T follicular helper cell (primary cell): ENCODE measurements at places on chromosomes 5 and 9.

DNA sequence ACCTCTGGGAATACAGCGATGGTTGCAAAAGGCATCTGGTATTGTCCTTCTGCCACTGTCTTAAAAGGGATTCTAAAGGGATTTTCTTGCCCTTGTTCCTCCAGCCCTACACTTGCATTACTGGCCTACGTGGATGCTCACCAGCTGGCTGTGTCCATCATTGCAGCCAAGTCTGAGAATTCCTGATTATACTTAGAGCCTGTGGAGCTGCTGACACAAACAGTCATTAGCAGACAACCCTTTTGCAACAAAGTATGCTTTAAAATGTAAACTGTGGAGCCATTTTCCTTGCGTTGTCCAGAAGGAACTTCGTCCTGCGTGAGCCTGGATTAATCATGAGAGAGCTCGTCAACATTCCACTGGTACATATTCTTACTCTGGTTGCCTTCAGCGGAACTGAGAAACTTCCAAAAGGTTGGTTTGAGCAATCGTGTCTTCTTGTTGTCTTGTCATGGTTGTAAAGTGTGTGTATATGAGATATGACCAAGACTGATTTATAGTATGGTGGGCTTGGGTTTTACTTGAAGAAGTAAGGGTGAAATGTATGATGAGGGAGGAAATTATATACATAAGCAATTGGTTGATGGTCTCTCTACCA, at the start of gene MUSK:
TSS of gene MUSK (plus strand) at position 222 of the 598 bp plus-strand sequence. CDS start at position 336, 114 bp downstream.
- no peak for DNase-seq

DNA sequence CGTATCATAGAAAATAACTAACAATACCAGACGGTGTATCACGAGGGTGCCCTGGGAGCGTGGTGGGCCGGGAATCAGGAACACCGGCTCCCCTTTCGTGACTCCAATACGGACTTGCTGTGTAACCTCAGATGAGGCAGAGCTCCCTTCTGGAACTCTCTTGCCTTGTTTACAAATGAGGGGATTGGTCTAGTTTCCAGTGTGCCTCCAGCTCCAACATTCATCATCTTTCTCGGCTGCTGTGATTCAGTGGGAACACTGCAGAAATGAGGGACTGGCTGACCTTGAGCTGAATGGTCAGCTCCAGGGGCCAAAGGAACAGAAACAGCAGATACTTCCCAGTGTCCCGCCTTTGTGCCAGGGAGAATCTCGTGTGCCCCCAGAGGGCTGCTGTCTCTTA, 22.6 kb upstream of the TGFBI start:
- DNase-seq = no peak

DNA sequence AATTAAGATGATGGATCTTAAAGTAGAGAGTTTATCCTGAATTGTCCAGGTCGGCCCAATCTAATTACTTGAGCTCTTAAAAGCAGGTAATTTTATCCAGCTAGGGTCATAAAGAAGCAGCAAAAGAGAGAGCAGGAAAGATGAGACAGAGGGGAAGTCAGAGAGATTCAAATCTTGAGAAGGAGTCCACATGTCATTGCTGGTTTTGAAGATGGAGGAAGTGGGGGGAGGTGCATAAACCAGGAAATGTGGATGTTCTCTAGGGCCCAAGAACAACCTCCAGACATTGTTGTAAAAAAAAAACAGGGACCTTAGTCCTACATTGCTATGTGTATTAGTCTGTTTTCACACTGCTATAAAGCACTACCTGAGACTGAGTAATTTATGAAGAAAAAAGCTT, 66.4 kb downstream of the SLCO4C1 start:
- DNase-seq = no peak

GRCh38 chr9:18617759-18618158, 143.8 kb downstream of the ADAMTSL1 start:
- no peak for DNase-seq

GRCh38 chr5:67092535-67092934, 104.1 kb downstream of the CD180 start:
- DNase-seq = no peak

DNA sequence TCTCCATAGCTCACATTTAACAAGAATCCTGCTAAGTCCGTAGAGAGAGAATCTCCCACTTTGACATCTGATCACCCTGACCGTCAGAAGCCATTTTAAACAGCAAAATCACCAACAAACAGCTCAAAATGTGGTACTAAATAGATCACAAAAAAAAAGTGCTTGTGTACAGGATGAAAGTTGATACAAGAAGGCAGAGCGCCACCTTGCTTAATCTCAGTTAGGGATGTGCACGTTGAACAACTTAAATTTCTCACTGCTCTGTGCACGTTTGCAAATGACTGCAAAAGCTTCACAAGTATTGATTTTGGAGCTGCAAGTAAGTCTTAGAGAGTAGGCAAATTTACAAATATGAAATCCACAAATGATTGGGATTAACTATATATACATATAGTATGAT, 63.1 kb upstream of the NREP start:
- DNase-seq = no peak

DNA sequence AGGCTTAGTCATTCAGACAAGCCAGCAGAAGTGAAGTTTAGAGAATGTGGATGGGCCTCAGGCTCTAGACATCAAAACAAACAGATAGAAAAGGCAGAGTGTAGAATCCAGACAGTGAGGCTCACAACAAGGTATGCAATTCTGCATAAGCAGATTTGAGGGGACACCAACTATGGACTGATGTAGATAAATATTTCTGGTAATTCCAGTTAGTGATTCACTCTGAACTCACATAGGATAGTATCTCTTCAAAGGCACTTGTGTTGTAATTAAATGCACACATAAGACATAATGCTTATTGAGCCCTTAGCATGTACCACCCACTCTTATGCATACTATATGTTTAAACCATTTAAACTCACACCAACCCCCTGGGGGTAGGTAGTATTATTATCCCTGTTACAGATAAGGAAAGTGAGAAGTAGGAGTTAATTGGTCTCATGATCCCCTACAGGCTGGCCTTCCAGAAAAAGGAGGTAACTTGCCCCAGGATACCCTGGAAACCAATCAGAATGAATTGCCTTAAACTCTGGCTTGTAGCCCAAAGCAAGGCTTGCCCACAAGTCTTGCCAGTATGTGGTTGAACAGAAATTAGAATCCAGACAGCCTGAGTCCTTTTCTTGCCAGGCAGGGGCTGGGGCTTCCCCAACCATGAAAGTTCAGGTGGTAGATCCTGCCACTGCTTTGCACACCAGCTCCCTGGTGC, 39.5 kb upstream of the HSPB3 start:
- no peak for DNase-seq

DNA sequence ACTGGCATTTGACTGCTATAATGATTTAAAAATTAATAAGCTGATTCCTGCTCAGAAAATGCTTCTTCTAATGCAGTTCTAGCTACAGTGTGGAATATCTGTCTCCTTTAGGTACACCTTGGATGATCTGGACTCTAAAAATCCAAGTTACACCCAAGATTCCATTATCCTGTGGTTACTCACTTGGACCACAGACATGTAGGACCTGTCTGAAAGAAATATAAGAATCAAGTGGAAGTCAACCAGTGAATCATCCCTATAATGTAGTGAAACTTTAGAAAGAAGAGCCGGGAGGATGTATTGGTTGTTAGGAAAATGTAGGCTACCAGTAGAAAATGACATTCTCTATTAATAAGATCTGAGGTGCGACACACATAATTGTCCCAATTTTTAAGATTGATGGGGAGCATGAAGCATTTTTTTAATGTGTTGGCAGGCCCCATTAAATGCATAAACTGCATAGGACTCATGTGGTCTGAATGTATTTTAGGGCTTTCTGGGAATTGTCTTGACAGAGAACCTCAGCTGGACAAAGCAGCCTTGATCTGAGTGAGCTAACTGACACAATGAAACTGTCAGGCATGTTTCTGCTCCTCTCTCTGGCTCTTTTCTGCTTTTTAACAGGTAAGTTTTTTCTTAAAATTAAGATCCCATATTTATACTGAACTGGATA, at the start of gene SPINK6:
TSS of gene SPINK6 (plus strand) at position 512 of the 673 bp plus-strand sequence. CDS start at position 567, 55 bp downstream.
- no peak for DNase-seq

DNA sequence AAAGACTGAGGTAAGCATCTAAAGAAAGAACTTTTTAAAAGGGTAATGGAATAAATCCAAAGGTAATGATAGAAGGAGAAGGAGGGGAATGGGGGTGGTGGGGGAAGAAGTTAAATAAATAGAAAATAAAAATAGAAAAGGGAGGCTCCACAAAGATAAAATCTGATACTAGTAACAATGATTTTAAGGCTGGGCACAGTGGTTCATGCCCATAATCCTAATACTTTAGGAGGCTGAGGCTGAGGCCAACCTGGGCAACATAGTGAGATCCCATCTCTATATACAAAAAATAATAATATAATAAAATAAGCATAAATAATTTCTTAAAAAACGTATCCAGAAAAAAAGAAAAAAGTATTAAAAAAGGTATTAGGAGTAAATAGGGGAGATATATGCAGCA, 89.3 kb downstream of the FNBP1 start:
- no peak for DNase-seq

GRCh38 chr5:14250084-14250695, 107.0 kb downstream of the TRIO start:
- DNase-seq = no peak

DNA sequence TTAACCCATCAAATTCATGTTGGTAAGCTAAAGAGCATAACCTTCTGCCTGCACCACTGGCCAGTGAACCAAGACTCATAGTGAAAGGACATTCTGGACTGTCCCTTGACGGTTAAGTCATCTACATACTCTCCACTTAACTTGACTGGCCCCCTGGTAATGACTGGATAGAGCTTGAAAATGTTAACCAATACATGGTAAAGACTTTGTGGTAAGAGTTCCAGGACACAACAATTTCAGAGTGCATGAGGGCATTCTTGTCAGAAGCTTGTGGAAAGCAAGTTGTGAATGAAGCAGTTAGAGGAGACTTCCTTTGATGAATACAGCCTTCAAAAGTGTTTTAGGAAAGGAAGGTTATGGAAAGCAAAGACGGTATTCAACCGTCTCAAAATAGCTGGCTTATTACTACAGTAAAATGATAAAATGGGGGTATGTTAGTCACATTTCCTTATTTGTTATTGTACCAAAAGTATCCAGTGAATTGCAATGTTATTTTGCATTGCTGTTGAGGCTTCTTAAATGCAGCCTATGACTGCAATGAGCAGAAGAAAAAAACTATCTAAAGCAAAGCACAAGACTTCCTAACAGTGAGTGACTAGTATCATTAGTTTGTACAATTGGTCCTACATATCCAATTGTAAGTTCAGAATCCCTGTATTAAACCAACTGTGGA, 47.2 kb upstream of the DAB2 start:
- DNase-seq = no peak
